MCF 10A (cell line): ENCODE measurements at places on chromosomes 5 and 9. TPM values are rescaled to one million over a fixed set of nuclear protein-coding genes. Genes with fewer than 3 reads are reported as not detected.

GRCh38 chr5:115838885-115839518 lies 2.4 kb downstream of the ATG12 start:
- H3K27me3 ChIP-seq: no peaks in the 10 kb centered on the region
- H3K36me3 ChIP-seq: peaks cover 53% of the 10 kb centered on the region
- H3K27ac ChIP-seq: no peak overlapping the region
- peak; percentile 66 for DNase-seq

DNA sequence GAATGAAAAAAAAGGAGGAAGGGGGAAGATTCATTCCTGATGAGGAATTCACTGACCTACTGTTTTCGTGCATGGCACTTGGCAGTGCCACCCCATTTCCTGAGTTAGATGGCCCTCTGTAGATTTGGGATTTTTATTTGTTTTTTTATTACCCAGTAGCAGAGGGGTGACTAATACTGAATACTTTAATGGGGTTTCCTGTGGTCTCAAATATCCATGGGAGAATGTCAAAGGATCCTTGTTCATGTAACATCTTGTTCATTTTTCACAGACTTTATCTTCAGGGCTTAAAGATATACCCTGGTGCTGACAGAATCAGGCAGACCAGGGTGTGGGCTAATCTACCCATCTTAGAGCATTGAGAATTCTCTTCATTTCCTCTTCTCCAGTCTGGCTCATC lies 93.0 kb downstream of the MAMDC2 start:
- H3K4me1 ChIP-seq: peaks cover 20% of the 10 kb centered on the region
- H3K27ac ChIP-seq: no peak overlapping the region
- peak; percentile 38 for DNase-seq

DNA sequence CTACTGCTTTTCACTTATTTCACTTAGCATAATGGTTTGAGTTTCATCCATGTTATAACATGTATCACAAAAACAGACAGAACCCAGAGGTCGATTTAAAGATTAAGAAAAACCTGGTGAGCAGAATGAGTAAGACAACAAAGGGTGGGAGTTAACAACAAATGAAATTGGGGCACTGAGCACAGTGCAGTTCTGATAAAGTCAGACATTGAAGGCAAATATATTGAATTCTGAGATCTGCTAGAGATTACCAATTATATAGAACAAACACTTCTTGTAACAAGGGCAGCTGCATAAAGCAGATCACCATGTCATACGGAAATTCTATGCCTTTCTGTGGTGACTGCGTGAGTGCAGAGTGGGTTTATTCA lies 517.3 kb upstream of the RORB start:
- H3K4me1 ChIP-seq: no peaks in the 10 kb centered on the region
- H3K27ac ChIP-seq: no peak overlapping the region
- no peak for DNase-seq
- H3K4me3 ChIP-seq: no peak overlapping the region
- H3K27me3 ChIP-seq: peaks cover 11% of the 10 kb centered on the region

DNA sequence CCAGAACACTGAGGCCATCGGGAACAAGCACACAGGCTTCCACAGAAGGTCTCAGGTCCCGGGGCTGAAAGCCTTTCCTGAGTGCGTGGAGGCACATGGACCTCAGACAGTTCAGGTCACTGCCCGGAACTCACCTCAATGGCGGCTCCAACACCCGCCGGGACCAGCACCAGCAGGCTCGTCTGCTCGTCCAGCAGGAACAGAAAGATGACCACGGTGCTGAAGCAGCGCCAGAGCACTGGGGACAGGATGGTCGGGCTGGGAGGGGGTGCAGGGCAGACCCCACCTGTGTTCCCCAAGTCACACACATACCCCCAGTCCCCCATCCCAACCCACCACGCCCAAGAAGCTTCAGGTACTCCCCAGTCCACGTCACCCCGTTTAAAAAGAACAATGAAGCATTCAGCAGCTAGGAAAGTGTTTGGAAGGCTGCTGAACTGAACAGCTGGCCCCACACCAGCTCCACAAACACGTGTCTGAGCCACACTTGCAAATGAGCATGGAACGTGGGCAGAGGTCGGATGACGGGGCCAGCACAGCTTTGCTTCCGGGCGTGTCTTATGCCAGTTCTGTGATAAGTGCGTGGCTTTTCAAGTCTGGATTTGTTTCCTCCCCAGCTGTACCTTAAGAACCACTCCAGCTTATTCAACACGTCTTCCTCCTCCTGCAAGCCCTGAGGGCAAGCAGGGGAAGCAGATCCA lies 14.6 kb downstream of the CLPTM1L start:
- peak overlapping the region; percentile 86 for H3K27ac ChIP-seq
- peaks cover 47% of the 10 kb centered on the region for H3K4me1 ChIP-seq
- DNase-seq: peak; percentile 69
- no peaks in the 10 kb centered on the region for H3K27me3 ChIP-seq

- H3K36me3 ChIP-seq: no peaks in the 10 kb centered on the region
- peaks cover 9% of the 10 kb centered on the region for H3K4me1 ChIP-seq
- DNase-seq: no peak
- no peak overlapping the region for H3K27ac ChIP-seq
- H3K27me3 ChIP-seq: no peaks in the 10 kb centered on the region
- H3K4me3 ChIP-seq: no peak overlapping the region
Observed at GRCh38 chr9:3385871-3386270, 139.9 kb downstream of the RFX3 start.

GRCh38 chr9:91677331-91677730 lies 253.7 kb upstream of the NFIL3 start:
- DNase-seq: peak; percentile 40
- H3K27ac ChIP-seq: no peak overlapping the region
- H3K36me3 ChIP-seq: no peaks in the 10 kb centered on the region
- H3K27me3 ChIP-seq: no peaks in the 10 kb centered on the region
- H3K4me3 ChIP-seq: no peak overlapping the region

DNA sequence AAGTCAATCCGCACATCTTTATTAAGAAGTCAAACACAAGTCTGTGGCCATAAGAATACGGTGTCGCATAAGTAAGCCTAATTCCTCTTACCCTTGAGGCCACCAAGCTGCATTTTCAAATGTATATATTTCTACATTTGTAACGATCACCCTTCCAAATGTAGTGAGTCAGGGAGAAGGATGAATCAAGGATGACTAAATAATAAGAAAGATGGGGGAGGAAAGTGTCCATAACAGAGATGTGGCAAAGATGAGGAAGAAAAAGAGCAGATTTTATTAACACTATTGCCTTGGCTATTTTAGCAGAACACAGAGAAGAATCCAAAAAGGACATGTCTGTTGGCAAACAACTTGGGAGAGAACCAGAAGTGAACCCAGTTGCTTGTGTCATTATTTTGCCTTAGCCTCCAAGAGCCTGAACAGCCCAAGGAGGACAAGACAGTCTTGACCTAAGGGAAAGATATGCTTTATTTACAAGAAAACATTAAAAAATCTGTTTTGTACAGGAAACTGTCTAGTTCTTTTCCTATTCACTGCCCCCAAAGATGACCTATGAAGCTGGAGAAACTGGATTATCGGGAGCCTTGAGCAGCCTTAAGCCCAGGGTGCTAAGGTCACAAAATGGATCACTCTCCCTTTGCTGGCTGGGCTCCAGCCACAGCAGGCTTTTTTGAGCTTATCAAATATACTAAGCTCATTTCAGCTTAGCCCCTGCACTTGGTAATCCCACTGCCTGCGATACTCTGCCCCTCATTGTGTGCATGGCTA lies 101.5 kb downstream of the PLCXD3 start:
- H3K4me3 ChIP-seq: no peak overlapping the region
- H3K4me1 ChIP-seq: peaks cover 24% of the 10 kb centered on the region
- H3K27ac ChIP-seq: no peak overlapping the region
- no peaks in the 10 kb centered on the region for H3K27me3 ChIP-seq
- DNase-seq: peak; percentile 55

GRCh38 chr9:132458432-132458831 lies 48.4 kb downstream of the CFAP77 start:
- peaks cover 6% of the 10 kb centered on the region for H3K4me1 ChIP-seq
- H3K27me3 ChIP-seq: no peaks in the 10 kb centered on the region
- H3K27ac ChIP-seq: no peak overlapping the region
- DNase-seq: no peak
- H3K4me3 ChIP-seq: no peak overlapping the region

DNA sequence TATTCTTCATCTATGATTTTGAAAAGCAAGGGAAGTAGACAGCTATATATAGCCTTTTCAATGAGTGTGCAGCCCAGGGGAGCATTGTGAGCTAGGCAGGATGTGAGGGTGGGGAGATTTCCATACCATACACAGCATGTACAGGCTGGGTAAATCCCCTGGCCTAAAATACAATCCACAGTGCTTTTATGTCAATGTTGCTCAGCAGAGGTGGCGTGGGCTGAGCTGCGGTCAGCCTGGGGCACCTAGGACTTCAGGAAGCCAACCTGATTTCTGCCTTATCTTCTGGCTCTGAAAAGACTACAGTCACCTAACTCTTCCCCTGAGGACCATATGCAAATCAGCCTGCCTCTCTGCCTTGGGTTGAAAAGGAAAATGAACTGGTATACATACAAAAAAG lies 6.3 kb upstream of the GARIN3 start:
- H3K36me3 ChIP-seq: no peaks in the 10 kb centered on the region
- no peaks in the 10 kb centered on the region for H3K27me3 ChIP-seq
- H3K4me3 ChIP-seq: no peak overlapping the region
- H3K27ac ChIP-seq: no peak overlapping the region
- no peak for DNase-seq

DNA sequence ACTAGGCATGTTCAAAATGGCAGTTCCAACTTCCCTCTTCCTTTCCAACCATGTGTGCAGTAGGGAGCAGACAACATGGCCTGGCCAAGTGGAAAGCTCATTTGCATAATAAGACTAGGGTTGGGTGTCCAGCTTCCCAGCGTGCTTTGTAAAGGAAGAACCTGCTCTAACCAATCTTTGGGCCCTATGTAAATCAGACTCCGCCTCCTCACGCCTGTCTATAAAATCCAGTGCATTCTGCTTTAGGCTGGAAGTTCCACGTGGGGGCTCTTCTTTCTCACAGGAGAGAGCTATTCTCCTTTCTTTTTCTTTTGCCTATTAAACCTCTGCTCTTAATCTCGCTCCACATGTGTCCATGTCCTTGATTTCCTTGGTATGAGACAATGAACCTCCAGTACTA lies 83.4 kb downstream of the GCNT1 start:
- no peaks in the 10 kb centered on the region for H3K27me3 ChIP-seq
- no peak overlapping the region for H3K4me3 ChIP-seq
- H3K27ac ChIP-seq: no peak overlapping the region
- peaks cover 8% of the 10 kb centered on the region for H3K4me1 ChIP-seq
- DNase-seq: no peak

The TJP2 gene
- total RNA-seq: 47.2 and 52.2 TPM in 2 replicates
